ENCODE measurements at places on chromosomes 6 and 20.
A peak's percentile ranks its signal among the peaks of the same experiment; 100 is the strongest.

GRCh38 chr6:40717411-40718057 is 130.4 kb upstream of the LRFN2 start:
- DNase-seq: no peak

DNA sequence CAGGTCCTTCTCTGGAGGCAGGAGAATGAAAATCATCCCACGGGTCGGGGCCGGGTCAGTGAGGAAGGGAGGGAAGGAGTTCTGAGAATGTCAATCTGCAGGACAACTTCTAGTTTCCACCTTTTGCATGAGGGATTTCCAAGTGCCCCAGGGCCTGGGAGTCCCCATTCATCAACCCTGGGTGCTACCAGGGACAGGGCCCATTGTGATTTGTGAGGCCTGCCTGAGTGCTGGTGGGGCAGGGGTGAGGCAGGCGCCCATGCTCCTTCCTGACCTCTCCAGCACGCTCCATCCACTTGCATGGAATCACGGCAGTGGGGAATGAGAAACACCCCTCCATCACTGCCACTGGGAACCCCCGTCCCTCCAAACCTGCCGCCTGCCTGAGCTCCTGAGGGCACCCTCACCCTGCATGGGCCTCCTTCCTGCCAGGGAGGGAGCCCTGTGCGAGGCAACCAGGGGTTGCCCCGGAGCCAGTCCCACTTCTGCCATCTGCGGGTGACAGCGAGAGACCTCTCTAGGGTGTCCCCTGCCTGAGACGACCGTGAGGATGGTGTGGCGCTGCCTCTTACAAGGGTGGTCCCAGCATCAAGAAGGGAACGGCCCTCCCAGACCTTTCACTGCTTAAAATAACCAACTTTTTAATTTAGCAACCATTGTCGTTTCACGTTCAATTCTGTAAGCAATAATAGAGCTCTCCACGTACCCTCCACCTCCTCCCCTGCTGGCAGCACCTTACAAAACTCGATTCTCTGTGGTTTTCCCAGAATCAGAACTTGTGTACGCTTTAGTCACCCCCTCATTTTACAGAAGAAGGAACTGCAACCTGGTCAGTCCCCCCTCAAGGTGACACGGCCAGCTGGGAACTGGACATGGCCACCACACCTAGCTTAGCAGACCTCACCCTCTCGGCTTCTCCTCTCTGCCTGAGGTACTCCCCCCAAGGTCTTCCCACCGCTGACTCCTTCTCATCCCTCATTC is 28.6 kb downstream of the PMEPA1 start:
- no peak for DNase-seq

DNA sequence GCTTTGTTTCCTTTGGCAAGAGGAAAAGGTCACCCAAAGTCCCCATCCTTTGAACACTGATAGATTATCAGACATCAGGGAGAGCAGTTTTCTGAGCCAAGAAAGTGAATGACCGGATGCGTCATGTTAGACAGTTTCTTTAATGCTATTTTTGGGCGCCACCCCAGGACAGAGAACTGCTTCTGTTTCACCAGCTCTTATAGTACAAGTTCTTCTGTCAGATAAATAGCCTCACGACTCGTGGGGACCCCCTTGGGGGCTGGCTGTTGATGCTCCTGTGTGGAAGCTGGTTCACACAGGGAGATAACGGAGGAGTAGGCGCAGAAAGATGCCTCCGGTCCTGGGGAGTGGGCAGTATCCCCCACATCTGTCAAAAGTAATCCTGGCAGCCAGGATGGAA is 54.6 kb downstream of the NPEPL1 start:
- DNase-seq: no peak

DNA sequence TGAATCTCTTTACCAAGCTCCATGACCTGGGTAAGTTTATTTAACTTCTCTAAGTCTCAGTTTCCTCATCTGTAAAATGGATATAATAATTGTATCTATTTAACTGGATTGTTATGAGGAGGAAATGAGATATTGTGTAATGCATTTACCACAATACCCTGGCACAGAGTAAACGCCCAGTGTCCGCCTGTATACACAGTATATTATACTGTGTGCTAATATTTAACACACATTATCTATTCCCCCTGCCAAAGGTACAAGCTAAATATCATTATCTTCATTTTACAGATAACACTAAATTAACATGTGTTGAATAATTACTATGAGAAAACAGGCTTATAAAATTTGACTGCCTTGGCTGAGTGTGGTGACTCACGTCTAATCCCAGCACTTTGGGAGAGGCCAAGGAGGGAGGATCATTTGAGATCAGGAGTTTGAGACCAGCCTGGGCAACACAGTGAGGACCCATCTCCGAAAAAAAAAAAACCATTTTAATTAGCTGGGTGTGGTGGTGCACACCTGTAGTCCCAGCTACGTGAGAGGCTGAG is 38.7 kb upstream of the TNFRSF21 start:
- no peak for DNase-seq

- peak; percentile 37 for DNase-seq
Observed at GRCh38 chr6:7202950-7203349, 95.2 kb downstream of the RREB1 start.

DNA sequence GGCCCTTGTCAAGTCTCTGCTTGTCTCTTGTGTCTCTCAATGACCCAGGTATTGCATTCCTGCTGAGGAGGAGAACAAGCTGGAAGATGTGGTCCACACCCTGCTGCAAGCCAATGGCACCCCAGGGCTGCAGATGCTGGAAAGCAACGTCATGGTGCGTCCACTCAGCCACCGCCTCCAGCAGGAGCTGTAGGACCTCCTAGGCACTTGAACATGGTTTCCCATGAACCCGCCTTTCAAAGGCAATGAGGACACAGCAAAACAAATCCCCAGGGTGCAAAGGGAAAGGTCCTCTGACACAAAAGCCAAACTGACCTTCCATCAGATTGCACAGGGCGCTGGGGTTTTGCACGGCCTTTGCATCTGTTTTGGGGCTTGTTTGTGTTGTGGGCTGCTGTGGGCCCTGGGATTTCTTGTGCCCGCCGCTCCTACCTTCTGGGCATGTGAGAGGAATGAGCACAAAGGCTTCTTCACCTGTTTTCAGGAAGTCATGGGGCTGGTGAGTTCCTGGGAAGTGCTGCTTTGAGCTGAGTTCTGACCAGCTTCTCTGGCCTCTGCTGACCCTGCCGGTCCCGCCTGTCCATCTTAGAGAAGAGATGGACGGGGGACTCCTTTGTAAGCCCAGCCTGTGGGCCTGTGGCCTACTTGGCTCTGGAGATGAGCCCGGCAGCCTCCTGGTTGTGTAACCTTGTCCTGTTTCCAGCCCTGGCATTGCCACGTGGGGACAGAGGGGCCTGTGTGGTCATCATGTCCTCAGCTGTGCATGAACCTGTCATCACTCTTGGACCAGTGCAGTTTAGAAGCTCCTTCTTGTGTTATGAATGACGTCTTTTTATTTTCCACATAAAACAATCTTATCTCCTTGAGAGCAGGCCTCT is 151.3 kb downstream of the DTNBP1 start:
- no peak for DNase-seq

- DNase-seq: no peak
Observed at GRCh38 chr20:2794202-2794748, 6.2 kb downstream of the CPXM1 start.

- no peak for DNase-seq
Observed at GRCh38 chr6:16721977-16722376, 39.3 kb downstream of the ATXN1 start.

DNA sequence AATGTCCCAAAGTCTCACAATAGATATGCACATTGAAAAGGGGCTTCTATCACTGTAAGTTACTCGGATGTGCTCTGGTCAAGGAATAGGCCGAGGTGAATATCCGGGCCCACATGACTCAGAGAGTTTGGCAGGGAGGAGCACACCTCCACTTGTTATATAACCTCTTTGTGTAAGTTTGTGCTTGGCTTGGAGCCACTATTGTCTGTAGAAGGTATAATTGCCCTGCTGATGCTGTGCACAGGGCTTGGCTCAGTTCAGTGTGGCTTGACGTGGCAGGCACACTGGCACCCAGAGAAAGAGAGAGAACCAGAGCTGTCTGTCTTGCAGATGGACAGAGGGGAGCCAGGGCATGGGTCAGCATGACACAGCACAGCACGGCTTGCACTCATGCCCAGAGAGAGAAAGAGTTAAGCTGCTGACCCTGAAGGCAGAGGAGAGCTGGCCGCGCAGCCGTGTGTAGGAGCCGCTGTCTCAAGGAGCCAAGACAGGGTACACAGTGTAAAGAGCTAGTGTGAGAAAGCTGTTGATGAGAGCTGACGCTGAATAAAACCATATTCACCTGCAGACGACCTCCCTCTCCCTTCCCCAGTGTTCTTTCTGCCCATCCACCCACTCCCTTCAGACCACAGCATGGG is 482.5 kb downstream of the C6orf118 start:
- no peak for DNase-seq

DNA sequence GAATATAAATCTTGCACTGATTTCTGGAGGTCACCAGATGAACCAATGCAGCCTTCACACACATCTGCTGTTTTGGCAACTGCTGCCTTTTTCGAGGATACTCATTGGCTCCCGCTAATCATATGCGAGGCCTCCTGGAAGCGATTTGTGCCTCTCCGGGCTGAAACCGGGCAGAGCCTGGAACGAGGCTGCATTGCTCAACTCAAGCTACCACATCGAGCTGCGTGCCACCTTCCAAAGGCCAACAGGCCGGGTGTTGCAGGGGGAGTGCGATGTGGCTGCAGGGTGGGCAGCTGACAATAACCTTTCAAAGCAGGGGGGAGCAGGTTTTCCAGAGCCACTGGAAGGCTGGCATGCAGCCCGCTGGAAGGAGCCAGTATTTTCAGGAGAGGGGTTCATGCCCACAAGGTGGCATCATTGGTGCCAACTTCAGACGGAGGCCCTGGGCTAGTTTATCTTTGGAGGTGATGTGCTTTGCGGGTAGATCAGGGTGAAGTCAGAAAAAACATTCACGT is 122.6 kb upstream of the IFNGR1 start:
- peak; percentile 35 for DNase-seq

- no peak for DNase-seq
Observed at GRCh38 chr20:6680441-6680840, 87.0 kb upstream of the BMP2 start.

DNA sequence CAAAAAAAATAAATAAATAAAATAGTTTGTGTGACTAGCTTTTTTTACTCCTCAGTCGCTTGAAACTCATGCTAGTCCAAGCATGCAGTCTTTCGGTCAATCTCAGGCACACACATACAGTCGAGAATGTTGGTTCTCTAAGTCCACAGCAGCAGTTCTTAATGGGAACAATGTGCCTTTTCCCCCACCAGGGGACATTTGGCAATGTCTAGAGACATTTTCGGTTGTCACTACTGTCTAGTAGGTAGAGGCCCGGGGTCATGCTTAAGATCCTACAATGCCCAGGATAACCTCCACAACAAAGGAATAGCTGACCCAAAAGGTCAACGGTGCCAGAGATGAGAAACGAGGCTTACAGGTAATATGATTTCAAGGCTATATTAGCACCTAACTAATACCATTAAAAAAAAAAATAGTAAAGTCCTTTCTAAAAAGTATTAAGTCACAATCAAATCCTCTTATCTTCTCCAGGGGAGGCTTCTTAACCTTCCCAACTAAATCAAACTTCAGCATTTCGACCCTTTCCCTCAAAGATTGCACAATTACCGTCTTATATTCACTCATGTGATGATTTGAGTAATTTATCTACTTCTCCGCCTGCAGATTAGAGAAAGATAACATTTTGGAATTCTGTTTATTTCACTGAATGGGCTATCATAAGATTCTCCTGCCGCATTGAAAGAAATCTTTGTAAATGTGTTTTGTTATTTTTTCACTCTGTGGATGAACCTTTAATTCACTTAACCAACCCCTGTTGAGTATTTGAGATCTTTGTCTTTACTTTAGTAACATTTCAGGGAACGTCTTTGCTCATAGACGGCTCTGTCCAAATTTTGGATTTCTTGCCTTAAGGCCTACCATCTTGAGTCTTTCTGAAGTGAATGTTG is 8.1 kb upstream of the SALL4 start:
- no peak for DNase-seq

- no peak for DNase-seq
Observed at GRCh38 chr20:1632178-1632577, 12.4 kb upstream of the SIRPB1 start.

DNA sequence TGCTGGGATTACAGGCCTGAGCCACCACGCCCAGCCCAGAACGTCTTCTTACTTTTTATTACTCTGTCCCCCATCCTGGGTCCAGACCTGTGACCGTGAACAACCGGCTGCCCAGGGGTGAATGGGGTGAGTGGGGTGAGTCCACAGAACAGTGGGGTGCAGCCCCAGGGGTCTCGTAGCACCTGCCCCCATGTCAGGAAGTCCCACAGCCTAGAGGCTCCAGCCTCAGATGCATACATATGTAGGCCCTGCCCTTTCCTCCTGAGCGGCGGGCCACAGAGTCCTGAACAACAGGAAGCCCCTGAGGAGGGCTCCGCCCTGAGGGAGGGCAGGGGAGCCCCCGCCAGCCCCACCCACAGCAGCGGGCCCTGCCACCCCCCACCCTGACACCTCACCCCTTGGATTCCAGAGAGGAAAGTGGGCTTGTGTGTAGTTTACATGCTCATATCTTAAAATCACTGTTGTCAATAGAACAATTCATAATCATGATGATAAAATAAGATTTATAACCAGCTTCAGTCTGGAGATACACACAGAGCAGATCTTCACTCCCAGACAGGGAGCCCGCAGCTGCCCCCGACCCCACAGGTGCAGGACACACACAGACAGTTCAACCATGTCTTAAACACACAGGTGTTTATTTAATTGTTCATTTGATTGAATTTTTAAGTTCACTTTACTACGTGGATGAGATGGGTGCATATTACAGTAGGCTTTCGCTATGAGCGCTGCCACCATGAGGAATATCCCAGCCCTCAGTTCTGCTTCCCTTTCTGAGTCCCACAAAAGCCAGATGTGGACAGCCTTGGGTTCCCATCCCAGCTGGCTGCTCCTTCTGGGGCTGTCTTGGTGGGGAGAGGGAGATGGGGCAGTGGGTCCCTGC is 12.4 kb upstream of the GMEB2 start:
- no peak for DNase-seq

GRCh38 chr6:15255909-15256395 is 10.1 kb downstream of the JARID2 start:
- DNase-seq: peak; percentile 37

DNA sequence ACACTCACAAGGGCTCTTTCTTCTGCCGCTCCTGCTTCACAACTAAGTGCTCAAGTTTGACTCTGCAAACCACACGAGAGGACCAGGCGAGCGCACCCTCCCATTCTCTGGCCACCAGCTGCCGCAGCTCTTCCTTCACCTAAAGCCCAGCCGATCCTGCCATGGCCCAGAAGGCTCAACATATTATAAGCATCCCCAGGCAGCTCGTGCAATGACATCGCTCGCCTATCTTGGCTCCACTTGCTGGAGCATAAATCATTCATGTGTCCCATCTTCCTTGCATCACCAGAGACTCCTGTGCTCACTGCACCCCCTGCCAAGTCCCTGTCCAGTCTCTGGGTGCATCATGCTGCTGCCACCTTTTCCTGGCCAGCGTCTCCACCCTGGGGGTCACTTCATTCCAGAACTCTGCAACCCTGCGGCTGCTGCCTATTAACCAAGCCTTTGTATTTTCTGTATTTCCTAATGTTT is 59.0 kb downstream of the PSMG4 start:
- DNase-seq: no peak

GRCh38 chr20:63295846-63296245 is 2.9 kb downstream of the COL20A1 start:
- DNase-seq: no peak

GRCh38 chr6:113744861-113745260 is 112.3 kb upstream of the MARCKS start:
- no peak for DNase-seq

- peak; percentile 16 for DNase-seq
Observed at GRCh38 chr6:113755449-113756289, 101.5 kb upstream of the MARCKS start.
